ENCODE measurements at places on chromosomes 12 and 14.

DNA sequence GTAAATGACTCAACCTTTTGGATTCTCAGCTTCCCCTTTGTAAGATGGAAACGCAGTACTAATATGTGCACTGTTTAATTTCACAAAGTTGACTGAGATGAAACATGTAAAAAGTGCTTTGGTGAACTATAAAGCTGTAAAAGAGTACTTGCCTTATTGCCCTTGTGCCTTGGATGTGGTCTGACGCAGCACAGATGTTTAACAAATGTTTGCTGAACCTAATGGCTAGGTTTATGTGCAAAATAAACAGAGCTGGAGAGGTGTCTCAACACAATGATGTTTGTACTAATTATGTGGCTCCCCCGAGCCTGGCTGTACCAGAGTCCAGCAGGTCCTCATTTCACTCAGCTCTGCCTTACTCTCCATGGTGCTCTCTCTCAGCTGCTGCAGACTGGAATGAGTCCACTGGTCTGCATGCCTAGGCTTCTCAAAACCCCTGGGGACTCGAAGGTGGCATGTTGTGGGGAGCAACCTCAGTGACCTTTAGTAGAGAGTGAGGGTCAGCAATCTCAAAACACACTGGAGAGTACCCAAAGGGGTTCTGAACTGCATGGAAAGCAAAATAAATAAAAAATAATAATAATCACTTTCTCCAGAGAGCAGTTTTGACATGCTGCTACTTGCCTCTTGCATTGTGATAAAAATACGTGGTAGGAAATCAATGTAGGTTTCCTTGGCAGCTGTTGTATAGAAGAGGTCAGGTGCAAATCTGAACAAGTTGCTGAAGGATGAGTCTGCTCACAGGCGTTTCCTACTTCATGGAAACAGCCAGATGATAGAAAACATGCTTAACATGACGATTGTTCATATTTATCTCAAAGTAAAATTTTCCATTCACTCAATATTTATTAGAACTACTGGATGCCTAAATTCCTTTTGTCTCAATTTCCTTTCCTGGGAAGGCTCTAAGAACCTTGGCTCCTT lies 8.5 kb upstream of the AMIGO2 start:
- H3K4me1 ChIP-seq: peaks cover 28% of the 10 kb centered on the region
- no peak for DNase-seq
- H3K27ac ChIP-seq: no peak overlapping the region
- no peaks in the 10 kb centered on the region for H3K27me3 ChIP-seq
- H3K36me3 ChIP-seq: peaks cover 28% of the 10 kb centered on the region
- H3K4me3 ChIP-seq: no peak overlapping the region

DNA sequence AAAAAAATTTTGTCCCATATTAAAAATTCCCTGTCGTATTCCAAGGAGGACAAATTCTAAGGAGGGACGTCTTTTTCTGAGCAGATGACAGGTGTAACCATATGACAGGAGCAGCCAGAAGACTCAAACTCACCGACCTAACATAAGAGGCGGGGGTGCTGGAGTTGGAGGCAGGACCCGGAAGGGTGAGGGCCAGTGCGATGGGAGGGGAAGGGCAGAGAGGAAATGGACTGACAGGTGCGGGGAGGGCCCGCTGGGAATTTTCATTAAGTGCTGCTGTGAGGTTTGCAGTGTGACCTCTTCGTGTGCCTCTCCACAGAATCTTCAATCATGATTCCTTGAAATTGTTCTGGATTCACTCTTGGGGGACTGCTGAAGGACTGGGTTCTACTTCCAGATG lies 189.4 kb downstream of the NTF3 start:
- no peaks in the 10 kb centered on the region for H3K4me1 ChIP-seq
- no peak overlapping the region for H3K4me3 ChIP-seq
- peaks cover 1% of the 10 kb centered on the region for H3K27me3 ChIP-seq
- no peak overlapping the region for H3K27ac ChIP-seq
- DNase-seq: no peak

DNA sequence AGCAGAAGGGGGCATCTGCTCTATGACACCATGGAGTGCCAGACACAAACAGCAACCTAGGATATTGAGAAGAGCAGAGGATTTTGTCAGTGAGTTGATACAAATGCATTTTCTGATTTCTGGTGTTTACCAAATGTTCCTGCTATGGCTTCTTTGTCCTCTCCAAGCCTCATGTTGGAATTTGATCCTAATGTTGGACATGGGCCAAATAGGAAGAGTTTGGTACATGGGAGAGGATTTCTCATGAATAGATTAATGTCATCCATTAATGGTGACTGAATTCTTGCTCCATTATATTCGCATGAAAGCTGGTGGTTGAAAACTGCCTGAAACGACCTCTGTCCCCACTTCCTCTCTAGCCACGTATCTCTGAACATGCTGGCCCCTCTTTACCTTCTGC lies 1002.2 kb upstream of the FLRT2 start:
- no peak overlapping the region for H3K4me3 ChIP-seq
- no peaks in the 10 kb centered on the region for H3K36me3 ChIP-seq
- DNase-seq: no peak
- H3K27me3 ChIP-seq: no peaks in the 10 kb centered on the region
- no peak overlapping the region for H3K27ac ChIP-seq

DNA sequence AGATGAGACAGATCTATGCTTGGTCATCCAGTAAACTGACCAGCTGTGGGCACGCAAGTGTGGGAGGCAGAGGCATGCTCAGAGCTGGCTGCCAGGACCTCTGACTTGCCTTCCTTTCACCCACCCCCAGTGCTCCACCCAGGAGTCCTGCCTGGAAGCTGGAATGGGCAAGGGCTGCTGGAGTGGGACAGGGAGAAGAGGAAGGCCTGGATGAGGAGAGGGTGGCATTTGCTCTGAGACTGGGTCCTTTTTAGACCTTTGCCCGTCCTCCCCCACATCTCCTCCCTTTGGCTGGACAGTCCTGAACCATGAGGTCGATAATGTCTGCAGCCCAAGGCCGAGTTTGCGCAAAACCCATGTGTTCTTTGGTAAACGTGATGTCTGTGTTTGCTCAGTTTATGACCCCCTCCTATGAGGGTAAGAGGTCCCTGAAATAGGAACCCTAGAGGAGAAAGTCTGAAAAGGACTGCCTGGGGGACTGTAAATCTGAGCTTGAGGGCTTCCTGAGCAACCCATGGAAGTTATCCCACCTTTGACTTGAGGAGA lies 3.8 kb upstream of the INHBE start:
- H3K4me3 ChIP-seq: no peak overlapping the region
- DNase-seq: no peak
- no peaks in the 10 kb centered on the region for H3K27me3 ChIP-seq
- H3K27ac ChIP-seq: no peak overlapping the region
- peaks cover 14% of the 10 kb centered on the region for H3K4me1 ChIP-seq

DNA sequence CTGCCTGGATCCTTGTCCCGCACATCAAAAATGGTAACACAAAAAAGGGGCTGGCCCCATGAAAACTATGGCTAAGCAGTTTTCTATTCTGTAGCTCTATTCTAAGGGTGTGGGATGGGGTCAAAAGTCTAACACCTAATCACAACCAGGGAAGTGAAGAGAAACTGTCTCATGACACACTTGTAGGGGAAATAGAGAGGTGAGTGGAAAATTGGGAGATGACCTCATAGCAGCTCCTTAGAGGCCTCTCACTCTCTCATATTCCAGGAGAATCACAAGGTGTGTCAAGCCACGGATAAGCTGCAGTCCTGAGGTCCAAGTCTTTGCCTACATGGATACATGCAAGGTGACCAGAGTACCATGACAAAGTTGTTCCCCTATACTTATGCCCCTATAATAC lies 10.7 kb downstream of the KLHL28 start:
- H3K27me3 ChIP-seq: no peaks in the 10 kb centered on the region
- H3K4me1 ChIP-seq: peaks cover 7% of the 10 kb centered on the region
- no peak overlapping the region for H3K27ac ChIP-seq
- no peak overlapping the region for H3K4me3 ChIP-seq

DNA sequence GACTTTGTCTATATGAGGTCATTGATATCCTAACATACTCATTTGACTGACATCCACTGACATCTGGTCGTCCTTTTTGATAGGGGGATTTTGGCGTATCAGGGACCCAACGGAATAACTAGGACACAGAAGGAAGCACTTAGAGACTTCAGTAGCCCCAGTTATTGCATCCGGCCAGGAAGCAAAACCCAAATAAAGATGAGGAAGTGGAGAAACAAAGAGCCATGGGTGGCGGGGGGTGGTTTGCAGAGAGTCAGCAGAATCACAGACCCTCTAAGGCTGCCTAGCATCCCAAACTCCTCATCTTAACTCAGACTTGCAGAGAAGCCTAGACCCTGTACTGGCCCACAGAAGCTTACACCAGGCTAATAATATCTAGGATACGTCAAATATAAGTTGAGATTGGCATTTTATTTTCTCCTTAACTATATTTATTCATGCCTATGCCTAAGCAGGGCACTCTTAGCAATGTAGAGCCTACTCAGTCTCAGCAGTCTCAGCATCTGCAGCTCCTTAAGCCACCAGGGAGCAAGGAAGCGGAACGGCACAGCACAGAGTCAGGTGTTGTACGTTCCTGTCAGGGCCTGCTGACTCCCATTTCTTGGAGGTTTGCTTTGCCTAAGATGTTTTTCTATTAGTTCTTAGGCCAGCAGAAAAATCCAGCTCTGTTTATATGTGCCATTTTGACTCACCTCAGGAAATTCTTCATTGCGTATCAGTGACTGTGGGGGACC lies 45.1 kb downstream of the KCNA1 start:
- no peak overlapping the region for H3K27ac ChIP-seq
- H3K4me3 ChIP-seq: no peak overlapping the region
- H3K27me3 ChIP-seq: peaks cover 14% of the 10 kb centered on the region
- no peaks in the 10 kb centered on the region for H3K36me3 ChIP-seq

- no peaks in the 10 kb centered on the region for H3K36me3 ChIP-seq
- no peaks in the 10 kb centered on the region for H3K4me1 ChIP-seq
- no peak overlapping the region for H3K27ac ChIP-seq
- H3K4me3 ChIP-seq: no peak overlapping the region
- DNase-seq: no peak
- H3K27me3 ChIP-seq: peaks cover 3% of the 10 kb centered on the region
Measured at GRCh38 chr14:68526512-68527091, 266.3 kb downstream of the ZFP36L1 start.

GRCh38 chr12:69739287-69740191 lies 879 bp downstream of the RAB3IP start:
- peaks cover 2% of the 10 kb centered on the region for H3K36me3 ChIP-seq
- H3K4me1 ChIP-seq: peaks cover 31% of the 10 kb centered on the region
- H3K27me3 ChIP-seq: peaks cover 30% of the 10 kb centered on the region
- H3K4me3 ChIP-seq: peak overlapping the region; percentile 95
- H3K27ac ChIP-seq: peak overlapping the region; percentile 92
